NCI-H510A treated with DMSO at 0.1 percent for 48 hours (cell line): ENCODE measurements at places on chromosomes 3 and 15.

GRCh38 chr3:152620395-152620794, 214.5 kb upstream of the P2RY1 start:
- DNase-seq = no peak

GRCh38 chr3:122374034-122374433, 9.0 kb downstream of the MIX23 start:
- no peak for DNase-seq

DNA sequence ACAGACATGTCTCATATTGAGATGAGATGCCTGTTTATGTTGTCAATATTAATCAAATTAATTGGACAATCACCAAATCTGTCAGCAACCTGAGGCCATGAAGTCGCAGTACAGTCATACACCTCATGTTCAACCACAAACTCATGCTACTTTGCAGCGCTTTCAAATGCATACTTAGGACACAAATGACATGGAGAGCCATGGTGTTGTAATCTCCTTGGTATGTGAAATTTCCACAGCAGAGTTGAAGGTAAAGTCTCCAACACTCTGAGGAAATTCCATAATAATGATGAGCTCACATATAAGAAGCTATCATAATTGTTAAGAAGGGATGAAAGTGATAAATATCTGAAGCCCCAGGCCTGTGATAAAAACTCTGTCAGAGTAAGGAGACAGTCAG, 873.9 kb downstream of the MCTP2 start:
- DNase-seq = no peak

GRCh38 chr3:172751175-172751704, 714 bp downstream of the ECT2 start:
- DNase-seq = peak; percentile 17

GRCh38 chr3:69999140-70000027, at the start of gene SAMMSON:
Gene SAMMSON (plus strand): TSS chr3:69999733.
- DNase-seq = no peak

GRCh38 chr3:11162401-11163345, 8.4 kb downstream of the HRH1 start:
- DNase-seq = no peak

- DNase-seq = no peak
Observed at GRCh38 chr3:140143367-140144069, 208.5 kb downstream of the CLSTN2 start.

- peak; percentile 37 for DNase-seq
Observed at GRCh38 chr15:67114846-67115585, 49.6 kb downstream of the SMAD3 start.

DNA sequence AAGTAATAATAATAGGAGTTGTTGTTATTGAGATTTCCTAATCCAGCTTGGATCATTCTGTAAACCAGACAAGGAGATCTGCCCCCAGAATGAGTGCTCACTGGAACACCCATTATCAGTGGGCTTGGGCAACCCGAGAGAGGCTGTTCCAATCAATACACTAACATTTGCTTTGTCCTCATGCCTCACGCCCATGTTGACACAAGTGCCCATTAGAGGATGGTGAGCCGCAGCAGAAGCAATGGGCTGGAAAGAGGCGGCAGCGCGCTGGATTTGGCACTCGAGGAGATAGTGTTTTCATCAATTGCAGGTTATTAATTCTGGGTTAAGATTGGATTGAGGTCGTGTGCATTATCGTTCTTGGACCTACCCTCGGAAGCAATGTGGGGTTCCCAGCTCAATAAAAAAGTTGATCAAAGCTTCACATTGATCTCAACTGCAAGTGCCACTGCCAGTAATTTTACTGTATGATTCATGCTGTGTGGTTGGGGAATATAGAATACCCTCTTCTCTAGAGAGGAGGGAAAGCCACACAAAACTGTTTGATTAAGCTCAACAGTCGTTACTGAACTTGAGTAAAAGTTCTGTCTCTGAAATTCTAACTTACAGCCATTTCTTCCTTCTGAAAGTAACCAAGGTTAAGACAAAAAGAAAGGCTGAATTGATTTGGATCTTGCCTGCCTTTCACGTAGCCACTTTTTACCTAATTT, 15.7 kb downstream of the LYZL4 start:
- DNase-seq = peak; percentile 44

DNA sequence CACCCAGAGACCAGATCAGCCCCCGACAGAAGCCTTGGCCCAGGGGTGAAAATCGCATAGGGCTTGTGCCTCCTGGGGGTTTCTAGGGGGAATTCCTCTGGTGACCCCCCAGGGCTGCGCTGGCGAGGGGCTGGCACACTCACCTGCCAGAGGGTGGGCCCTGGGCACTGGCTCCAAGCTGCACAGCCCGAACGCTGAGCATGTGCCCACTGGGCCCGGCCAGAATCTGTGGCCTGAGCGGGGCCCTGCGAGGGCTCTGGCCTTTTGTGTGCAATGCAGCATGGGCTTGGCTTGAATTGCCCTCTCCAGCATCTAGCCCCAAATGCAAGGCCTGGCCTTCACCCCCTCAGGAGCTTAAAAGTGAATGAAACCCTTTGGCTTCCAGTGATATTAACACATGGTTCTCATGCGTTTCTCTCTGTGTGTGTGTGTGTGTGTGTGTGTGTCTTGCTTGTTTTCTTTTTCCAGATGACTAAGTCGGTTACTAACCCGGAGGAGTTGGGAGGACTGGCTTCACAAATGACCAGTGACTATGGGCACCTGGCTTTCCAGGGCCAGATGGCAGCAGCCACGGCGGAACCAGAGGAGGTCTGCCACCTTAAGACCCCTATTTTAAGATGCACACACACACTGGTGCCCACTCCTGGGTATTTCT, 259.1 kb upstream of the TPM1 start:
- no peak for DNase-seq

- peak; percentile 90 for DNase-seq
Observed at GRCh38 chr3:79598594-79598993, 169.2 kb downstream of the ROBO1 start.

DNA sequence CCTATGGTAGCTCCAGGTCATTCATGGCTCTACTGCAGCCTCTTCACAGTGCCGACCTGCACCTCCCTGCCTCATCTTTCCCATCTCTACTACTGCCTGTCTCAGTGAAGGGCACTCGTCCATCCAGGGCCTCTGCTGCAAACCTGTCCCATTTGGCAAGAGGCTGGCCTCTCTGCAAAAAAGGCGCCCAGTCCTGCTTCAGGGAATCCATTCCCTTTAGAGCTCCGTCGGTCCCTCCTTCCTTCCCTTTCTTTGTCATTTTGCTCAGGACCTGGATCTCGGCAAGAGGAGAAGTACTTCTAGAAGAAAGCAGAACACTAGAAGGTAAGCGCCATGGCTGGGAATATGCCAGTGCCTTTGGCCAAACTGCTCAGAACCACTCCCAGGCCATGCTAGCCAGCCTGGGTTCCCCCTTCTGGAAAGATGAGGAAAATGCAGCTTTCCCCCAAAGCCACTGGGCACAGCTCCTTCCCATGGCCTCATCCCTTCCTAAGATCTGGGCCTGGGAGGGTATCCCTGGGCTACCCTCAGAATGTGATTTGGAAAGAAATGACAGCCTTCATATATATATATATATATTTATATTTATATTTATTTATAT, 6.4 kb upstream of the ISL2 start:
- peak; percentile 32 for DNase-seq

DNA sequence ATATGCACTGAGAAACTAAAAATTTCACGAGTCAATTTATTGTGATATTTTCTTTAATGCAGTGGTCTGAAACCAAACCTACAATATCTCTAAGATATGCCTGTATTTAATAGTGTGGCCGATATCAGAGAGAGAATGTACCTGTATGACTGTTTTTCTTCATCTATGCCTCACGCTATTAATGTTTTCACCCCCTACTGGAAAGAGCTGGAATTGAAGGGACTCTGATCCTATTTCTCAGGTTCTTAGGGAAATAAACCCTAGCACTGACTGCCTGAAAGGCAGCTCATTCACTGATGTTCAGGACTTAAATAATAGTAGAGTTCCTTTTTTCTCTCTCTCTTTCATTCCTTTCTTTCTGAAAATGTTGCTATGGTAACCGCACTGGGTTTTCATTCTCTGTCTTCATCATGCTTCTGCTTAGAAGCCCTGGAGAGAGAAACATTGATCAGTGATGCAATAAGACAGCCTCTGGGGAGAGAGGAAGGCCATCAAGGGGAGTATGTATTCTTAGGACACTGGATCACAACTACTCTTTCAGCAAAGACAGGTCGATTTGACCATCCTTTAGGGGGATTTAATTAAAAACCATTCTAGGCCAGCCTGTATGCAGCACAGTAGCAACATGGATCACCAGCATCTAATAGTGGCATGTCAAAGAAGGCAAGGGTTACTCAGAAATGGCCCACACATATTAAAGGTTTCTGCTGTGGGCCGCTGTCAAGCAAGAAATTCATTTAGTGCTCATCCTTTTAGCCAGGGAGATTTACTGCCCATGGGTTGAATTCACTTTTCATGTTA, 1135.7 kb downstream of the IGSF11 start:
- DNase-seq = no peak

DNA sequence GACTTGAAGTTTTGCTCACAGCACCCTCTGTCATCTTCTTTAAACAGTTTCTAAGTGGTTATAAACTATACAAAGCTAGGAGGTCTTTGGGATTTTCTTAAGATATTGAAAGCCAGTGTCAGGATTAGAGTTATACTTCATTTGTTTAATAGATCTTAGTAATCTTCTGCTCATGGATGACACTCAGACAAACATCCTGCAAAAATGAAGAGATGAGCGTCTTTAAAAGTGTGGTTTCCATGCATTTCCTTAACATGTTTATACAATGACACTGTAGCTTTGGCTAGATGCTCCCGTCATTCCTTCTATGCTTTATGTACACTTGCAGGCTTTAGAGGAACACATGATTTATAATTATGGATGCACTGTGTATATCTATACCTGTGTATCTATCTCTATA, 182.2 kb downstream of the NAALADL2 start:
- no peak for DNase-seq

DNA sequence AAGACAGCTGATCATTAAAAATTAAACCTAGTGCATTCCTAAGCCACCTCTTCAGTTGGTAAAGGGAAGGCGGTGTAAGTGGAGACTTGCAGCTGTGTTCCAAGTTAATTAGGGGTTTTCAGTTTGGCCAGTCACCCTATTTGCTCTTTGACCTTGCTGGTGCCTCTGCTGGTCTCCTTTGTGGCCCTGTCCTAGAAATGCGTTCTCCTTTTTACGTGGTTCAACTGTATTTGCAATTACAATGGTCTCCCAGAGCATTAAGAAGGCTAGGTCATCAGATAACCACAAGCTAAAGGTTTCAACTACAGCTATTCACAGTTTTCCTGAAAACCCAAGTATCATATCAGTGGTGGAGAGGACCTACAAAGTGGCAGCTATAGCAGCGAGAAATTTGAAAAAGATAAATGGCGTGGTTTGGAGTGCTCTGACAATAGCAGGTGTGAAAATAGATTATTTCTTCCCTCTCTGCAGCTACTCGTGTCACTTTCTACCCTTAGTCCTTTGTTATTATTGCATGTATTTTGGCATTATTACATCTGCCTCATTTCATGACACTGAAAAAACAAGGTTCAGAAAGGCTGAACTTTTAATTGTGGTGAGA, 203.5 kb upstream of the TBC1D5 start:
- DNase-seq = no peak

DNA sequence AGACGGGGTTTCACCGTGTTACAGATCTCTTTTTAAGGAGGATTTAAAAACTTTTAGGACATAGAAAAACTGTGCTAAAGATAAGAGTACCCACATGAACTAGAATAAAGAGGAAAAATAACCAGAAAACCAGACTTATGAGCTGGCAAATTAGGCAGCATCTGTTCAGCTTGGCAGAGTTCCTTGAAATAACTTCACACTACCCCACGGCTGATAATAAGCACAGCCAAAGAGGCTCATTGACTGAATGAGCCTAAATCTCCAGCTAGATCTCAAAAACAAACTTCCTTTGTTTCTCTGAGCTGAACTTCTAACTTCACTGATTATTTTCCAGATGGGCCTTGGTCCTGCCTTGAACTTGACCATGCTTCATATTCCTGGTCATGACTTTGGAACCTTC, 26.7 kb upstream of the PIK3R4 start:
- no peak for DNase-seq

GRCh38 chr3:20990896-20991295, 760.1 kb downstream of the ZNF385D start:
- no peak for DNase-seq

GRCh38 chr3:69791919-69792399, 52.7 kb downstream of the MITF start:
- DNase-seq = no peak

- no peak for DNase-seq
Observed at GRCh38 chr3:106881186-106881585, 496.1 kb upstream of the CCDC54 start.

- DNase-seq = no peak
Observed at GRCh38 chr15:51022206-51022605, 72.5 kb downstream of the TNFAIP8L3 start.

GRCh38 chr3:43001556-43002121, 22.5 kb downstream of the GASK1A start:
- DNase-seq = no peak

DNA sequence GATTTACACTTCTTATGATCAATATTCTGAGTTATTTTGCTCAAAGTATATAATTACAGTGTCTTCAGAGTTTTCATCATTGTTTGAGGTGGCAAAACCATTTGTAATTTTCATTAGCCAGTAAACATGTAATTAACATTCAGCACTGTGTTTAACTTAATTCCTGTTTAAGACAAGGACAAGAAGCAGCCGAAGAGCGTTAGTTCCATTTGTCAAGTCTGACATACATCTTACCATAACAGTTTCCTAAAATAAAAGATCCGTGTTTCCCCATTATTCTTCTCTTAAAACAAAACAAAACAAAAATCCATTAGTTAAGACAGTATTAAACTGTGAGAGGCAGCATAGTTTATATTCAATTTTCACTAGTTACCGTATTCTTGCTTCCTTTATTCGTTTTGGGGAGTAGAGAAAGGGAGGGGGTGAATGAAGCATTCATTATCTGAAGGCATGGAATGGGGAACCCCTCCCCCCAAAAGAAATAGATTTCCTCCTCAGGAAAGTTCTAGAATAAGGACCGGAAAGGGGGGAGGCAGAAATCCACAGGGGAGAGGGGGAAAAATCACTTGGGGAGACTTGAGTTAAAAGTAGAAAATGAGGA, 5.5 kb upstream of the NR2F2 start:
- DNase-seq = no peak

DNA sequence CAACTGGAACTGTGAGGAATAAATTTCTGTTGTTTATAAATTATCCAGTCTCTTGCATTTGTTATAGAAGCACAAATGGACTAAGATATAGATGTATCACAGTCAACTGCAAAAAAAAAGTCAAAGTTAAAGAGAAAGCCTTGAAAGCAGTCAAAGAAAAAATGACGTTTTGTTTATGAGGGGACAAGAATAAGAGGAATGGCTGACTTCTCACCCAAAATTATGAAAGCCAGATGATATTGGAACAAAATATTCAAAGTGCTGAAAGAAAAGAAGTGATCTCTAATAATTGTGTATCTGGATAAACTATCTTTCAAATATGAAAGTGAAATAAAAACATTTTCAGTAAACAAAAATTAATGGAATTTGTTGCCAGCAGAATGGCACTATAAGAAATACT, 171.8 kb upstream of the IGF1R start:
- no peak for DNase-seq

- DNase-seq = no peak
Observed at GRCh38 chr3:33057320-33058298, 39.3 kb downstream of the GLB1 start.
